ENCODE measurements at places on chromosomes 2 and 18.

DNA sequence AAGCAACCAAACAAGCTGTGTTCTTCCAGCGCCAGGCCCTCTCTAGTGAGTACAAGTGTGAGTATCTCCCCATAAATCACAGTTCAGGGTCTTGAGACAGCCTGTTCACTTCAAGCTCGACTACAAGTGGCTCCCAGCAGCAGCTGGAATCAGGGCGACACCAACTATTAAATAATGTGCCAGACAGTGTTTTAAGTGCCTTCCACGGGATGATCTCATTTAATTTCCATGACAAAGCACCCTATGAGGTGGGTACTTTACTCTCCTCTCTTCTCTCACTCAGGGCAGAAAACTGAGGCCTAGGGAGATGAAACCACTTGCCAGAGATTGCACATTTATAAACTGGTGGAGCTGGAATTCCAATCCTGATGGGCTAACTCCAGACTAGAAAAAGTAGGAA is 2.6 kb upstream of the FAM136A start:
- DNase-seq = no peak

DNA sequence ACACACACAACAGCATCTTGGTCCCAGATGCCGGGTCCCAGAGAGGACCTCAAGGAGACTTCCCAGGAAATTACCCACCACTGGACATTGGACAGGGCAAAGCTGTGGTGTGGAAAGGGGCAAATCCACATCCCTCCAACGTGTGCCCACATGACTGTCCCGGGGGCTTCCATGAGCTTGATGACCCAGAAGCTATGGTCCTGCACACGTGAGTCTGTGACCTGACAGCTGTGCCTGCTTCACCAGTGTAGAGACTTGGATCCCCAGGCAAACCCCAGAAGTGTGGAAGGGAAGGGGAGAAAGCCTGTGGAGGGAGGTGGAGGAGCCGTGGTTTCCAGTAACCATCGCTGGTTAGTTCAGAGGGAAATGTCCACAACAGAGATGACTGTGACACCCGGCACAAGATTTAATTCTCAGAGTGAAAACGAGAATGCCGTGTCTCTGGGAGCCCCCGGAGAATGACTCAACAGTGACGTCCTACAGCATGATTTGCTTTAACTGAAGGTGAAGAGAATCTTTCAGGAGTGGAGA is 19.1 kb upstream of the GPR55 start:
- DNase-seq = no peak

GRCh38 chr2:161991991-161992390 is 82.0 kb downstream of the DPP4 start:
- DNase-seq = no peak

- DNase-seq = no peak
These were observed 182.5 kb downstream of the ANKRD44 start for GRCh38 chr2:197128126-197128525.

- DNase-seq = no peak
These were observed 79.2 kb downstream of the KIAA2012 start for GRCh38 chr2:202152104-202152715.

DNA sequence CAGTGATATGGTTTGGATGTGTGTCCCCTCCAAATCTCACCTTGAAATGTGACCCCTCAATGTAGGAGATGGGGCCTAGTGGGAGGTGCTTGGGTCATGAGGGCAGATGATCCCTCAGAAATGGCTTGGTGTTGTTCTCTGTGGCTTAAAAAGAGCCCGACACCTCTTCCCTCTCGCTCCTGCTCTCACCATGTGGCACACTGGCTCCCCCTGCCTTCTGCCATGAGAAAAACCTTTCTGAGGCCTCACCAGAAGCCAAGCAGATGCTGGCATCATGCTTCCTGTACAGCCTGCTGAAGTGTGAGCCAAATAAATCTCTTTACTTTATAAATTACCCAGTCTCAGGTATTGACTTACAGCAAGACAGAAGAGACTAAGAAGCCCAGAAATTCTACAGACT is 357.1 kb downstream of the NRXN1 start:
- no peak for DNase-seq

DNA sequence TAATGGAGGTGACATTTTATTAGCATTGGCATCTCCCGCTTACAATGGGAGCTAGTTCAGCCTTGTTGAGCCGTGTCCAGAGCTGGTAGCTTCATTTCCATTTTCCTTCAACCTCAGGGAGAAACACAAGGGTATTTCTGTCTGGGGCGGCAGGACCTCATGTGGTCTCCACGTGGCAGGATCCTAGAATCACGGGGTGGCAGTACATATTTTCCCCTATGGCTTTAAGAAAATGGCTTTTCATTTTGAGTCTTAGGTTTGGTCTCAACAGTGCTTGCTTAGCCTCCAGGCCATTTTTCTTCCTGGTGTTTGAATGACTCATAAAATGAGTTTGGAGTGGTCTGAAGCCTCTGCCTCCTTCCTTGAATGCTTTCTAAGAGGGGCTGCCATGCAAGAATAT is 20.3 kb downstream of the CABLES1 start:
- DNase-seq = no peak

DNA sequence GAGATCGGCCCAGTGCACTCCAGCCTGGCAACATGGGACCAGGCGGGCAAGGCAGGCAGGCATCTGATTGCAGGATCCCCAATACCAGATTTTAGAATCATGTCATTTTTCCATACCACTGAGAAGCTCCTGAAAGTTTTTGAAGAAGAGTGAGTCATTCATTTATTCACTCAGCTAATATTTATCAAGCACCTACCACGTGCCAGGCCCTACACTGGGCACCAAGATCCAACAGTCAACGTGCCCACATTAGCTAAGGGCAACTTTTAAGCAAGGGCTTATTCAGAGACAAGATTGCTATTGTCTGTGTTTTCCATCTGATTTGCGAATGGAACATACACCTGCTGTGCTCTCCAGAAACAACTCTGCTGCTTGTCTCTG is 126.8 kb upstream of the LGALSL start:
- no peak for DNase-seq
